NCI-H82 (cell line): ENCODE measurements at places on chromosomes 5 and 9.

- no peak for DNase-seq
Measured at GRCh38 chr5:33487236-33487635, 46.5 kb downstream of the TARS1 start.

GRCh38 chr5:75522025-75522424, 10.3 kb downstream of the POLK start:
- no peak for DNase-seq

DNA sequence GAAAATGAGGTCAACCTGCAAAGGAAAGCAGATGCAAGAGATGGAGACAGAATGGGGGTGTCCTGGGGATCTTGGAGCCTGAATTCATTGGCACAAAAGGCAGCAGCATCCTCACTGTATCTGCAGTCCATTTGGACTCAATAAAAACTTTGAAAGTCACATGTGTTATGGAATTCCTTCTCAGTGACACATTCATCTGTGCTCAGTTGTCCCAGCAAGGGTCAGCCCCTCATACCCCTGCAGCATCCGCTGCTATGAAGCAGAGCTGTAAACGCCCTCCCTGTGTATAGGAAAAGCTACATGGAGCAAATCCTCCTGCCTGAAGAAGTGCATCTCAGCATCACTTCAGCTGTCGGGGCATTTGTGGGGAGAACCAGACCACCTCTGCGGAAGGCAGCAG, 14.5 kb upstream of the RARS1 start:
- no peak for DNase-seq

DNA sequence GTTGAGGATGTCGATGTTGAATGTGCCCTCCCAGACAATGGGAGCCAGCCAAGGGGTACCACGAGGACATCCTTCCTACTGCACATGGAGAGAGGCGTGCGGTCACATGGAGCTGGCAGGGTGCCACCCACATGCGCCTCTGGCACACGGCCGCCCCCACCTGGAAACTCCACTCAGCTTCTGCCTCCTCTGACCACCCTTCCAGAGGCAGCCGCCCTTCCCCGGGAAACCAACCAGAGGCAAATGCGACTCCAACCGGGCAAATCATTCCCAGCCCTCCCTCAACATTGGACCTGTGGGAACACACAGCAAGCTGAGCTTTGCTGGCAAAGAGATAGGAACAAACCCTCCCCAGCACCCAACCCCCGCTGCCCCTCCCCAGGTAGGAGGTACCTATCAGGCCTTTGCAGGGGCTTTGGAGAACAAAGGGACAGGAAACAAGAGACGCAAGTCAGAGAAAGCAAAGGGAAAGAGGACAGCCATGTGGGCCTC, 17.5 kb downstream of the ABO start:
- no peak for DNase-seq

DNA sequence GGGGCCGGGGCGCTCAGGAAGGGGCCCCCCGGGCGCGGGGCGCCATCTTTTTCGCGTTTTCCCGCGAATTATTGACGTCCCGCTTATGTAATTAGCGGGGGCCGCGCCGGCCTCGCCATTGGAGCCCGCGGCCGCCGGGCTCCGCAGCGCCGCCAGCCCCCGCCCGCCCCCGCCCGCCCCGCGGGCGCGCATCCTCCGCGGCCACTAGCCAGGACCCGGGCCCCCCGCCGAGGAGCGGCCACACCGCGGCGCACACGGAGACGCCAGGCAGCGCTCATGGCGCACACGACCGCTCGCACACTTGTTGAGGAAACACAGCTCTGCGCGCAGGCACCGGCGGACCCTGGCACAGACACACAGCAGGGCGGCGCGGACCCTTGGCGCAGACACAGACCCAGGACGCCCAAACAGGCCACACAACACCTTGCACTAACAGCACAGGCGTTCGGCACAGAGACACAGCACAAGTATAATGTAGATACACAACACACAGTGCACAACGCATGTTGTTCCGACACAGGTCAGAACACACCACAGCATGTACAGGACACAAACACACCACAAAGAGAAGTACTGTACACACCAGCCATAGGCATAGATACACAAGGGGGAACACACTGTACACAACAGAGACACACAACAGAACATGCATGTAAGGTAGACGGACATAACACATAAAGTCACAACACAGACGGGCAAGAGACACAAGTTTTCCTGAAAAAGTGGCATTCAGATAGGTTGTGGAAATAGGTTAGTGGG, 467 bp upstream of the PHF19 start:
- peak; percentile 83 for DNase-seq

GRCh38 chr5:35990941-35991611, at the start of gene UGT3A1:
Gene UGT3A1 (minus strand): TSS chr5:35991390. CDS start chr5:35991240, 150 bp downstream.
- DNase-seq: peak; percentile 98

DNA sequence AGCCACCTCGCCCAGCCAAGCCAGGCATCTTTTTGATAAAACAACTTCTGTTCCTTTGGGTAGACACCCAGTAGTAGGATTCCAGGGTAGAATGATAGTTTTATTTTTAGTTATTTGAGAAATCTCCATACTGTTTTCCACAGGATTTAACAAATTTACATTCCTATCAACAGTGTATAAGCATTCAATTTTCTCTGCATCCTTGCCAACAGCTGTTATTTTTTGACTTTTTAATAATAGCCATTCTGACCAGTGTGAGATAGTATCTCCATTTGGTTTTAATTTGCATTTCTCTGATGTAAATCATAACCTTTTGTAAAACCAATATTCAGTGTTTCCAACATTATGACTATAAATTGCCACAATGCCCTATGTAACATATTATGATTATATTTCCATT, 28.2 kb upstream of the CCNB1 start:
- DNase-seq: no peak

DNA sequence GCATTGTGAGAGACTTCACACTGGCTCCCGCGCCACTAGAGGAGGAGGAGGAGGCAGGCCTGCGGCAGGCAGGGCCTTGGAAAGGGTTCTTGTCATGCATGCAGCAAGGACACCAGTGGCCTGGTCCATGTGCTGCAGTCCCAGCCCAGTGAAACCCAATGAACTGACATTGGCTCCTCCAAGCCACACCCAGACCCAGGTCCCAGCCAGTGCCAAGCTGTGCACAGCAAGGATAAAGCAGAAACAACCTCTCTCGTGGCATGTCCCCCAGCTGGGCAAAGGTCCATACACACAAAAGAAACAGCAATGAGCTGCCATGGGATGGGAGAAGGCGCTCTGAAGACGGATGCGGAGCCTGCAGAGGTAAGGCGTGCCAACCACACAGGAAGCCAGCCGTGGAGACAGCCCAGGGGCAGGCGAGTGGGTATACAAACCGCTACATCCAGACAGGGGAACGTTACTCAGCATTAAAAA, 89.2 kb downstream of the SEMA4D start:
- DNase-seq: no peak

DNA sequence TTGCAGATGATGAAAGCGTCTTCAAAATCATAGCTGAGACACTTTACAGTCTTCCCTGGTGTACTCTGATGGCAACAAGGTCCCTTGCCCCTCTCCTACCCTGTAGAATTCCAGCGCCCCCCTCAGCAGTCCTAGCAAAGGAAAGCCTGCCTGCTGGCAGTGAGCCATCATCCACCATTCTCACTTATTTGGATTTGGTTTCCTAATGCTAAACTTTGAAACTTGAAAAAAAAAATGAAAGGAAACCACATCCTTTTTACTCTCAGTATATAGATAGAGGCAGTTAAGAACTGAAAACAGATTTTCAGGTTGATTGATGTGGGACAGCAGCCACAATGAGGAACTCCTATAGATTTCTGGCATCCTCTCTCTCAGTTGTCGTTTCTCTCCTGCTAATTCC, at the start of gene GZMA:
TSS of gene GZMA (plus strand) at position 299 of the 400 bp plus-strand sequence. CDS start at position 336, 37 bp downstream.
- DNase-seq: no peak

- no peak for DNase-seq
Measured at GRCh38 chr9:69107771-69108170, 66.3 kb upstream of the TJP2 start.
